ENCODE measurements at places on chromosomes 7 and 10.

DNA sequence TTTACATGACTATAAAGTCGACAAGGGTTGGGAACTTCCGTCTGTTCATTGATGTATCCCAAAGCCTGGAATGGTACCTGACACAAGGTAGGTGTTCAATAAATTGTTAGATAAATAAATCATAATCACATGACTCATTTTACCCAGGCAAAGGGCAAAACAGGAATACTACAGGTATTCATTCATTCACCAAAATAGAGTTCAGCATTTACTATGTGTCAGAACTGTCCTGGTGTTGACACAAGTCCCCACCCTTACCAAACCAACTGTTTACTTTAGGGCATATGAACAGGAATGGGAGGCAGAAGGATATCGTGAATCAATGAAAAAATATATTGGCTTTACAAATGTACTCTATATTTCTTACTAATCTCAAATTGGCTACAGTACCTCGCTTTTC lies 666 bp upstream of the YAE1 start:
- no peak for DNase-seq

DNA sequence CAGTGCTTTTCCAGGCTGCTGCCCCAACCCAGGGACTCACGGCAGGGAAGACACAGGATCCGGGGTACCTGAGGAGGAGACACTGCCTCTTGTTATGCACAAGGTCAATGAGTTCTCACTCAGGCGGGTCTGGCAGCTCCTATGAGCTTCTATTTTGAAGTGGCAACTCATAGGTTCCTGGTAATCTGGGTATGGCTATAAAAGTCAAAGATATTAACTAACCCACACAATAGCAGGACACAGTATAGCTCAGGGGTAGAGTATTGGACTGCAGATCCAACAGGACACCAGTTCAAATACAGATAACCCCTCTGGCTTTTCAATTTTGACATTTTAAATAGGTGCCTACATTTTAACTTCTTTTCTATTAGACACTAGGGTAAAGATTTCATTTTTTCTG lies 130.3 kb upstream of the ZNF746 start:
- no peak for DNase-seq

DNA sequence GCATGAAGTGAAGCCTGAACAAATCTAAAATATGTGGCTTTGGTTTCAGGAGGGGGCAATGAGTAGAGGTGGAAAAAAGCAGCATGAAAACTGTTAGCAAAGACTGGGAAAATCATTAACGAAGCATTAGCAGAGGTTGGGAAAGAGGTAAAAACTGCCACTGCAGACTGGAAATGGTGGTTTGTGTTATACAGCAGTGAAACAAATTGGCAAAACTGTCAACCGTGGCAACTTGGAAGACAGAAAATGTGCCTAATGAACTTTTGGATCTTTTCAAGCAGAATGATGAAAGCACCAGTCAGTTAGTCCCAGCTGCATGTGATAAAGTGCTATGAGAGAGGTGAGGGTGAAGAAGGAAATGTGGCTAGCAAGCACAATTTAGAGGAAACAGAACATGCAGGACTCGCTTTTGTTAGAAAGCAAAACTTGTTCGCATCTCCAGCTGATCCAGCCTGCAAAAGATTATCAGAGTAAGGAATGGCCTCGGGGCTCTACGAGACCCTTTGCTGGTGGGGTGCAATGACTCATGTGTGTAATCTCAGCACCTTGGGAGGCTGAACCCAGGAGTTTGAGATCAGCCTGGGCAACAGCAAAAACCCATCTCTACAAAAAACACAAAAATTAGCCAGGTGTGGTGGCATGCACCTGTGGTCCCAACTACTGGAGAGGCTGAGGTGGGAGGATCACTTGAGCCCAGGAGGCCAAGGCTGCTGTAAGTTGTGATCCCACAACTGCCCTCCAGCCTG lies 45.7 kb downstream of the SKIDA1 start:
- DNase-seq = no peak

DNA sequence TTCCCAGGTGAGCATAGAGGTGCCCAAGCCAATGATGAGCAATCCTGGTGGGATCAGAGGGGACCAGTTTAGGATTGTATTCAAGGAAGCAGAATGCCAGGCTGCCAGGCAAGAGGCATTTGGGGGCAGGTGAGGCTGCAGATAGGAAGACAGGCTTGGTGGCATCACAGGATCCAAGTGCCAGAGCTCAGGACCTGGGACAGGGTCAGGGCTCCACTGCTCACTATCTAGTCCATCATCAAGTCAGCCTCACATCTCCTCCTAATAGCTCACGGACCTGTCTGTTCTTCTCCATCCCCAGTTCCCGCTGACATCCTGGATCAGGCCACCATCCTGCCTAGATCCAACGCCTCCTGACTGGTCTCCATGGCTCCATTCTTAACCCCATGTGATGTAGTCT lies 47.6 kb downstream of the CYP26A1 start:
- no peak for DNase-seq

GRCh38 chr7:137469191-137469811 lies 125.8 kb upstream of the PTN start:
- no peak for DNase-seq

DNA sequence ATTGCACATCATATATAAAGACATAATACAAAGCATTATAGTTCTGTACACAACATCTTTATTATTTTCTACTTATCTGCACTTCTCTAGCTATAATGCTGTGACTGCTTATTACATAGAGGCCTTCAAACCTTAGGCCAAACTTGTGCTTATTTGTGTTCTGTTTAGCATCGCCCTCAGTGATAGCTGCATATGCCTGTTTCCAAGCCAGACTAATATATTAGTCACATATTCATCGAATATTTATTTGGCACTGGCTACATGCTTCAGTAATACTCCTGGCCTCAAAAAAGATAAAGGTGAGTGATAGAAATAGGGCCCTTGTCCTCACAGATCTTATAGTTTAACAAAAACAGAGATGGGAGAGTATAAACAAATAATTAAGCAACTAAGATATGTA lies 30.2 kb upstream of the SEMA3D start:
- DNase-seq = no peak

- no peak for DNase-seq
Observed at GRCh38 chr10:79412516-79412915, 32.9 kb downstream of the ZCCHC24 start.

DNA sequence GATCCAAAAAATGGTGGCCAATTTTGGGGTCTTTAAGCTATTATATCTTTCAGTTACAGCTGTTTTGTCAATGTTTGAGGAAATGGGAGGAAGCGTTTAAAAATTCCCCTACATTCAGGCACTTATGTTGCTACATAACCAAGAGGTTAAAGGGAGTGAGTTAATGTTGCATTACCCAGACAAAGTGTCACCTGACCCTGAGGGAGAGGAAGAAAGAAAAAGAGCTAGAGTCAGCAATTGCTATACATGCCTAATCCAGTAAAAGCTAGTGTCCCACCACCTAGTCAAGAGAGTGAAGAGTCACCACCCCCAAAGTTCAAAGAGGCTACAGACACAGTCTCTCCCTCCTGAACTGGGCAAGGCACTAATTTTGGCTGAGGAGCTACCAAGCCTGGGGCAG lies 69.5 kb upstream of the ZNF92 start:
- no peak for DNase-seq

DNA sequence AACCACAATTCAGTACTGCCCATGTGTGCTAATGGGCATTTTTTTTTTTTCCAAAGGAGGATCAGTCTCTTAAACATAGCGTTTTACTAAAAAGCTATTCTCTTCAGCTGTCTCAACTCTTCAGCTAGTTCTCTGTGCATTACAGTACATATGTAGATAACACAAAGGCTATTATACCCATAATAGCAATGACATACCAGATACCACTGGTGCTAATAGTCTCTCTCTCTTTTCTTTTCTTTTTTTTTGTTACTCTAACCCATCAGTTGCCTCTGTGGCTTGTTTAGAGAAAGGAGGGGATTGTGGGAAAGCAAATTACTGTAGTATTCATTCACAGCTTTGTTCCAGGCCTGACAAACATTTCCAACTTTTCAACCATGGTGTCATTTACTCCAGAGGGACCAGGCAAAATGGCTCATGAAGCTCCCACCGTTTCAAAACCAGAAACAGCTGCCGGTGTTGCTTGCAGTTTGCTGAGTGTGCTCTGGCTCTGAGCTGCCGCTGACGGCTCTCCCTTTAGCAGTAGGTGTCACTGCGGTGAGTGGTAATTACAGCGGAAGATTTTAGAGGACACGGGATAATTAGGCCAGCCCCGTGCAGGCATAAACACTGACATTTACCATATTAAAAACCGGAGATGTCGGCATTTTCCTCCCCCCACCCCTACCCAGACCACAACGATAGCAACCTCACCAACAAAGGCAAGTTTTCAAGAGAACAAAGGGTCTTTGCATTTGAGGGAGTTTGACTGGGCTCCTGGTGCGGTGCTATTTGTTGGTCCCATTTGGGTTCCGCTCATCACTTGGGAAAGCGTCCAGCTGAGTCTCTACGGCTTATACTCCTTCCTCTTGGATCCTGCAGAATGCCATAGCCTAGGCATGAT lies 1005.5 kb downstream of the KCNMA1 start:
- no peak for DNase-seq

DNA sequence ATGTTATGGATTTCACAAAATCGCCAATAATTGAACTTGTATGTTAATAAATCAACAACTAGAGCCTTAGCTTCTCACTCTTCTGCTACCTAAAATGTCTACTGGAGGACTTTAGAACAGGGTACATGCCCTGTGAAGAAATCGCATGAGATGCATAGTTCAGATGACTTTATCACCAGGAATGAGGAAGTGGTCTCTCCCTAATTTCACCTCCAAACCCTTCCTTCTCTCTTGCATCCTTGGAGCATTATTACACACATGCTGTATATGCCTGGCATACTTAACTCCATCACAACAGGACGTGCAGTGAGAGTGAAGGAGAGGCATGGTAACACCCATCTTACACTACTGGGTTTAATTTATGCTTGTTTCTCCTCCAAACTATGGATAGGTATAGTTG lies 27.8 kb downstream of the RHEB start:
- no peak for DNase-seq

DNA sequence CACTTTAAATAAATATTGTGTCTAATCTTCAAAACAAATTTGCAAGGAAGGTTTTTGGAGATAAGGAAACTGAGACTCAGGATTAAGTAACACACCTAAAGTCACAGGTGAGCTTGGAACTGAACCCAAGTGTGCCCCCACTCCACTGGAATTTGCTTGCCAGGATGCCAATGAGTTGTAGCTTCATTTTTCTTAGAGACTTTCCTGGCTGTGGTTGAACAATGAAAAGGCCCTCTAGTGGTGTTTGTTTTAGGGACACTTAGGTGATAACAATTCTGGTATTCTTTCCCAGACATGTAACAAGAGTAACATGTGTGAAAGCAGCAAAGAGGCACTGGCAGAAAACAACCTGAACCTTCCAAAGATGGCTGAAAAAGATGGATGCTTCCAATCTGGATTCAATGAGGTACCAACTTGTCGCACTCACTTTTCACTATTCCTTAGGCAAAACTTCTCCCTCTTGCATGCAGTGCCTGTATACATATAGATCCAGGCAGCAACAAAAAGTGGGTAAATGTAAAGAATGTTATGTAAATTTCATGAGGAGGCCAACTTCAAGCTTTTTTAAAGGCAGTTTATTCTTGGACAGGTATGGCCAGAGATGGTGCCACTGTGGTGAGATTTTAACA lies 1.5 kb downstream of the IL6 start:
- DNase-seq = no peak

DNA sequence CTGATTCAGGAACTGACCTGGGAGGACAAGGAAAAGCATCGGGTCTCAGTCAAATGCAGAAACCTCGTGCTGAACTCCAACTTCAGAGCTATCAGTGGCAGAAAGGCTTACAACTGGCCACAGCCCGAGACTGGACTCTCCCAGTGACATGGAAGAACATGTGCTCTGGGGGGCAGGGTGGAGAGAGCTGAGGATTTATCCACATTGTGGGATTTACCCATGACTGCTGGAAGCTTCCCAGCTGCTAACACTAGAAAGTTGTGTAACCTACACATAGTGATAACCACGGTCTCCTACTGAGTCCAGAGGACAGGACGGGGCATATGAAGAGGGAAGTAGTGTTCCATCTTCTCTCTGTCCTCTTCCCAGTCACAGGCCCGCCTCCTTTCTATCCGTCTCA lies 103.4 kb downstream of the ITIH5 start:
- no peak for DNase-seq

- no peak for DNase-seq
Observed at GRCh38 chr7:50292165-50292757, 12.3 kb upstream of the IKZF1 start.

DNA sequence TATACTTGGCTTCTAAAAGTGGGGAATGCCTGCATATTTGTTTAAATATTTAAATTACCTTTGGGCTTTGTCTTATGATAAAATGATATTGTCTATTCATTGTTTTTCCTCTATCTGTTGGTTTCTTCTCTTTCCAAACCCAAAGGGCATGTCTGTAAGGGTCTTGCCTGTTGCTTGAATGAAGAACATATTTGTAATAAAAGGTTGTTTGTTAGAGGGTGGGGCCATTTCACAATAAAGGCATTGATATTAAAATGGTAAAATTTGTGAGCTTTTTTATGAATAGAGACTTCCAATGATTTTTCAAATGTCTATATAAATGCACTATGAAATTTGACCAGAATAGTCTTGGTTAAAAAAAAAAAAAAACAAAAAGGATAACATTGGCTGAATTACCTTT lies 105.2 kb downstream of the DKK1 start:
- DNase-seq = no peak

DNA sequence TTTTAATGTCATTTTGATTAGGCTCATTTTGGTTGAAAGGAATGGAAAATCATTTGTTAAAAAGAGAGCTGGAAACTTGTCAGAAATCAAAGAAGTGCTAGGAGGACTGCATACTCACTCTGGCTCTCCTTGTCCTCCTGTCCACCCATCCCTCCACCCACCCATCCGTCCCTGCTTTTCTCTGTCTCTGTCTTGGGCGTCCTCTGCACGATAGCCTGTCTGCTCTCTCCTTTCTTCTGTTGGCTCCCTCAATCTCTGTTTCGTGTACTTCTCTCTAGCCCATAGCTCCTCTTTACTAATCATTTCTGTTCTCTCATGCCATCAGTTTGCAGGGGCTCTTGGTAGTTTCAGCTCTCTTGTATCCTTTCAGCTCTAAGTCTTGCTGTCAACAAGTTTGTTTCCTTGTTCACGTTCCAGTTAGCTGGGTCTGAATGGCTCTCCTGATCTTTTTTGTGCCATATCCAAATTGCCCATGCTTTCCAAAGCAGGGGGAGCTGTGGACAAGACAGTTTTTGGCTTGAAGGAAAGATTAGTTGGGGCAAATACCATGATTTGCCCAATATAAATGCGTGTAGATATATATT lies 75.6 kb downstream of the KAT6B start:
- DNase-seq = no peak

Data from omental fat pad (tissue), 4 donors.